Ascending aorta (tissue), 2 donors: ENCODE measurements at places on chromosomes 1 and 21. TPM values are rescaled to one million over a fixed set of nuclear protein-coding genes. Genes with fewer than 3 reads are reported as not detected.

GRCh38 chr21:44348861-44349260 lies 4.6 kb upstream of the TRPM2 start:
- peaks cover 6% of the 10 kb centered on the region for H3K27me3 ChIP-seq
- DNase-seq, result no peak
- no peak overlapping the region for H3K4me3 ChIP-seq

The HSD3B1 gene
- not detected for total RNA-seq

GRCh38 chr1:11985851-11986250 lies 5.6 kb downstream of the MFN2 start:
- DNase-seq, result no peak
- no peak overlapping the region for H3K27ac ChIP-seq
- H3K27me3 ChIP-seq, result no peaks in the 10 kb centered on the region
- peaks cover 34% of the 10 kb centered on the region for H3K36me3 ChIP-seq

- no peaks in the 10 kb centered on the region for H3K27me3 ChIP-seq
- no peak for DNase-seq
- no peak overlapping the region for H3K27ac ChIP-seq
- H3K4me3 ChIP-seq, result no peak overlapping the region
Observed at GRCh38 chr1:52659356-52659755, 26.4 kb downstream of the SHISAL2A start.

GRCh38 chr1:1092149-1092855 lies 18.2 kb upstream of the RNF223 start:
- H3K27me3 ChIP-seq, result no peaks in the 10 kb centered on the region
- no peak overlapping the region for H3K4me3 ChIP-seq
- DNase-seq, result no peak
- no peaks in the 10 kb centered on the region for H3K36me3 ChIP-seq
- no peak overlapping the region for H3K27ac ChIP-seq

The LRRC39 gene
- total RNA-seq, result not detected

GRCh38 chr1:112397841-112398240 lies 1.8 kb downstream of the CTTNBP2NL start:
- H3K27ac ChIP-seq, result no peak overlapping the region
- no peaks in the 10 kb centered on the region for H3K27me3 ChIP-seq
- no peak for DNase-seq
- H3K4me1 ChIP-seq, result peaks cover 46% of the 10 kb centered on the region
- H3K4me3 ChIP-seq, result peak overlapping the region; percentile 97

- no peak overlapping the region for H3K27ac ChIP-seq
- H3K36me3 ChIP-seq, result no peaks in the 10 kb centered on the region
- H3K27me3 ChIP-seq, result no peaks in the 10 kb centered on the region
- no peaks in the 10 kb centered on the region for H3K4me1 ChIP-seq
- no peak for DNase-seq
- no peak overlapping the region for H3K4me3 ChIP-seq
Observed at GRCh38 chr21:17467829-17468228, 45.0 kb upstream of the CXADR start.

The TBX15 gene
- 1.8 TPM for total RNA-seq

DNA sequence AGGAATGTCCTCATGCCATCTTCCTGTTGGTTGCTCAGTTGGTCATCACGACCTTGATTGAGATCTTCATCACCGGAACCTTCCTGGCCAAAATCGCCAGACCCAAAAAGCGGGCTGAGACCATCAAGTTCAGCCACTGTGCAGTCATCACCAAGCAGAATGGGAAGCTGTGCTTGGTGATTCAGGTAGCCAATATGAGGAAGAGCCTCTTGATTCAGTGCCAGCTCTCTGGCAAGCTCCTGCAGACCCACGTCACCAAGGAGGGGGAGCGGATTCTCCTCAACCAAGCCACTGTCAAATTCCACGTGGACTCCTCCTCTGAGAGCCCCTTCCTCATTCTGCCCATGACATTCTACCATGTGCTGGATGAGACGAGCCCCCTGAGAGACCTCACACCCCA lies 42.9 kb downstream of the KCNJ15 start:
- H3K36me3 ChIP-seq, result no peaks in the 10 kb centered on the region
- no peak for DNase-seq
- no peaks in the 10 kb centered on the region for H3K27me3 ChIP-seq
- H3K4me3 ChIP-seq, result no peak overlapping the region
- H3K4me1 ChIP-seq, result peaks cover 8% of the 10 kb centered on the region
- no peak overlapping the region for H3K27ac ChIP-seq

DNA sequence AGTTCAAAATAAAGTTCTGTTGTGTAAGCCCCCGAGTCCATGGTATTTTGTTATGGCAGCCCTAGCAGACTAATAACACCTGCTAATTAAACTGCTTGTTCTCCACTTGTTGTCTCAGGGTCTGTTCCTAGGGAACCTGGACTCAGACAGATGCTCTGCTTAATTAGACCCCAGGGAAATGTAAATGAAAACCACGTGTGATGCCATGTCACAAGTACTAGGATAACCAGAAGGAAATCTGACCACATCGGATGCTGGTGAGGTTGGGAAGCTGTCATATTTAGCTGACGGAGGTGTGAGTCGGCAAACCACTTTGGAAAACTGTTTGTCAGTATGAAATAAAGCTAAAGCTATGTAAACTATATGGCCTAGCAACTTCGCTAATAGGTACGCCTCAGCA lies 19.6 kb downstream of the EDN2 start:
- no peak overlapping the region for H3K27ac ChIP-seq
- H3K27me3 ChIP-seq, result no peaks in the 10 kb centered on the region
- no peaks in the 10 kb centered on the region for H3K4me1 ChIP-seq
- H3K4me3 ChIP-seq, result no peak overlapping the region
- H3K36me3 ChIP-seq, result no peaks in the 10 kb centered on the region

GRCh38 chr1:31615414-31615813 lies 2.1 kb upstream of the HCRTR1 start:
- no peaks in the 10 kb centered on the region for H3K36me3 ChIP-seq
- H3K4me1 ChIP-seq, result peaks cover 19% of the 10 kb centered on the region
- no peaks in the 10 kb centered on the region for H3K27me3 ChIP-seq

DNA sequence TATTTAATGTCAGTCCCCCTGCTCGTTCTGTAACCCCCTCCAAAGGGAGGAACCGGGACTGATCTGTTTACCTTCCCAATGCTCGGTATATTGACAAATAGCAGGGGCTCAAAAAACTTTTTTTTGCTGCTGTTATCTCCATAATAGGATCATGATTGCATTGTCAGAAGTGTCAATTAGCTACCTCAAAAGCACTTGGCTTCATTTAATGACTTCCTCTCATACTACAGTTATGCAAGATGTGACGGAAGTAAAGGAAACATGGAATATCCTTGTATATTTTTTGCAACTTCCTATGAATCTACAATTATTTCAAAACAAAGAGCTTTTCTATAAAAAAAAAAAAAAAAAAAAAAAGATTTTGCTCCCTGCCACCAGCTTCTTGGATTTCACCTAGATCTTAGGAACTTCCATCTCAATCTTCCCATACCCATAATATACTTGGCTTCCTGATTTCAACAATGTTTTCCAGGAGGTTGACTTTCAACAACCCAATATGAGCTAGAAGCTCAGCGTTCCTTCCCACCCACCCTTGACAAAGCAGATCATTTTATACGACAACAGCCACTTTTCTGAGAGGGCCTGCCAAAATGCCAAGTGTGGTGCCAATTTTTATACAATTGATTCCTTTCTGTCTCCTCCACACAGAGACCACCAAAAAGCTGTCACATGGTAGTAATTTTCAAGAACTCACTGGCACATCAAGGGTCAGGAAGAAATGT lies 71.7 kb downstream of the SETD4 start:
- H3K4me1 ChIP-seq, result no peaks in the 10 kb centered on the region
- no peaks in the 10 kb centered on the region for H3K36me3 ChIP-seq
- DNase-seq, result no peak
- H3K4me3 ChIP-seq, result no peak overlapping the region

The FMO2 gene
- 90.3 TPM for total RNA-seq

GRCh38 chr1:186568221-186568620 lies 107.3 kb upstream of the PDC start:
- H3K27ac ChIP-seq, result no peak overlapping the region
- no peak for DNase-seq
- H3K27me3 ChIP-seq, result no peaks in the 10 kb centered on the region
- H3K4me3 ChIP-seq, result no peak overlapping the region
- no peaks in the 10 kb centered on the region for H3K36me3 ChIP-seq
- H3K4me1 ChIP-seq, result no peaks in the 10 kb centered on the region

DNA sequence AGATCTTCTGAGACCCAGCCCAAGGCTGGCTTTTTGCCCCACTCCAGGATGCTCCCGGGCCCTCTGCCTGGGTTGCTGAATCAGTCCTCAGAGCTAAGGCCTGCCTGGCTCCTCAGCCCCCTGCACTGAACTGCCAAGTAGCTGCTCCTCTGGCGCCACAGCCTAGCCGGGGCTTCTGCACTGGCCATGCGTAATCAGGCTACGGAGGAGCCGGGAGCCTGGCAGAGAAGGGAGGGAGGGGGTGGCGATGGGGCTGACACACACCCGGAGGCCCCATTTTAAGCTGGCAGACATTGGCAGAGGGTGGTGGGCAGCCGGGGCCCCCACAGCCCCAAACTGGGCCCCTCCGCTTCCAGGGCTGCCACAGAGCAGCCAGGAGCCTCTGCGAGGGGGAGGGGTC lies 38.7 kb downstream of the ALPL start:
- DNase-seq, result no peak
- no peaks in the 10 kb centered on the region for H3K27me3 ChIP-seq
- no peak overlapping the region for H3K27ac ChIP-seq
- H3K36me3 ChIP-seq, result no peaks in the 10 kb centered on the region

GRCh38 chr1:158286941-158287346 lies 2.8 kb upstream of the CD1C start:
- no peak overlapping the region for H3K27ac ChIP-seq
- H3K36me3 ChIP-seq, result no peaks in the 10 kb centered on the region
- H3K4me3 ChIP-seq, result no peak overlapping the region
- H3K4me1 ChIP-seq, result no peaks in the 10 kb centered on the region

The CD84 gene
- 1.1 TPM for total RNA-seq

DNA sequence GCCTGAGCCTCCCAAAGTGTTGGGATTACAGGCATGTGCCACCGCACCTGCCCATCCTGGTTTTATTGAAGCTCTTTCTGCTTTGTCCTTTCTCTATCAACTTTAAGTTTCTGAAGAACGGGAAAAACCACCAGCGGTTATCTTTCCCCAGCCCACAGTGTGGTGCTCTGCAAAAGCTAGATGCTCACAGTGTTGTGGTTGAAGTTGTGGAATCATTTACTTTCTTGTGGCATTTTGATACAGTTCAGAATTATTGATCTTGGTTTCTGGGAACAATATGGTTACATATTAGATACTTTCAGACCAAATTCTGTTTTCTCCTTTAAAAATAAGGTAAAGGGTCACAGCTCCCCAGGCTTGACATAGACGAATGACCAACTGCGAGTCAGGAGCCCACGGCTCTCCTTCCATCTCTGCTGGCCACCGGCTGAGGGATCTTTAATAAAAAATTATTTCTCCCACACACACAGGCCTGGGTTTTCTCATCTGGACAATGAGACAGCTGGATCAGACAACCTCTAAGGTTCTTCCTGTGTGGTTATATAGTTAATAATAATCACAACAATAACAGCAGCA lies 385.3 kb downstream of the SETD4 start:
- DNase-seq, result no peak
- no peak overlapping the region for H3K4me3 ChIP-seq
- no peaks in the 10 kb centered on the region for H3K27me3 ChIP-seq
- no peak overlapping the region for H3K27ac ChIP-seq
- no peaks in the 10 kb centered on the region for H3K4me1 ChIP-seq

The FLG2 gene
- total RNA-seq, result not detected

- H3K27me3 ChIP-seq, result no peaks in the 10 kb centered on the region
- no peaks in the 10 kb centered on the region for H3K4me1 ChIP-seq
- no peak for DNase-seq
- no peak overlapping the region for H3K27ac ChIP-seq
Observed at GRCh38 chr1:91502672-91503184, 2.1 kb downstream of the CDC7 start.

GRCh38 chr1:4265836-4266235 lies 365.8 kb upstream of the C1orf174 start:
- H3K4me1 ChIP-seq, result no peaks in the 10 kb centered on the region
- no peak for DNase-seq
- no peak overlapping the region for H3K27ac ChIP-seq
- no peaks in the 10 kb centered on the region for H3K27me3 ChIP-seq

DNA sequence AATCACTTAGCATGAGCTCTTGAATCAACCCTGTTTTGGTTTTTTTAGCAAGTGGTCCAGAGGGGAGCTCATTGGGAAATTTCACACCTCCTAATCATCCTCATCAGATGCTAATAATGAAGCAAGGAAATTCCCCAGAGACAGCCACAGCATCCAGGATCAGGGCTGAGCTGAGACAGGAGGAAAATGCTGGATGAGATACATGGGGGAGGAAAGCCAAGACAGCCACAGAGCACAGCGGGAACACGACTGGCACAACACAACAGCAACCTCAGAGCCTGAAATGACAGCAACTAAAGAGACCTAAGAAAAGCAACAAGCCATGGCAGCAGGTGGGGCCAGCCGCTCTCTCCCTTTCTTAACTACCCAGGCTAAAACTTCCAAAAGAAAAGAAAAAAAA lies 70.4 kb downstream of the UBR4 start:
- DNase-seq, result no peak
- no peaks in the 10 kb centered on the region for H3K4me1 ChIP-seq
- H3K4me3 ChIP-seq, result no peak overlapping the region
- H3K36me3 ChIP-seq, result peaks cover 87% of the 10 kb centered on the region
- H3K27ac ChIP-seq, result no peak overlapping the region

DNA sequence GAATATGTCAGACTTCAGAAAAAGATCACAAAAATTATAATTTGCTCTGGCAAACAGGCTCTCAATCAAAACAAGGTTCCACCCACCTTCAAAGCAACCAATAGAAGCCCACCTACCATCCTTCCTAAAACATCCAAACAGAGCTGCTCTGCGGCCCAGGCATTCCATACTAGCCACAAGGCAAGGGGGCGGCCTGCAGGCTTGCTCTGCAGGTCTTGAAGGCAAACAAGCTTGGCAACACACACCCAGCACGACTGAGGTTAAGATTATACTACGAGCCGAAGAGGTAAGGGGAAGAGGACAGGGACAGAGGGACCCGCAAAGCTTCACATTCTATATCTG lies 207.3 kb downstream of the SLC45A1 start:
- peak overlapping the region; percentile 49 for H3K4me3 ChIP-seq
- H3K4me1 ChIP-seq, result no peaks in the 10 kb centered on the region
- H3K27me3 ChIP-seq, result no peaks in the 10 kb centered on the region
- peak overlapping the region; percentile 88 for H3K27ac ChIP-seq
- H3K36me3 ChIP-seq, result no peaks in the 10 kb centered on the region
- DNase-seq, result no peak

The TOMM40L gene
- 26.6 TPM for total RNA-seq

DNA sequence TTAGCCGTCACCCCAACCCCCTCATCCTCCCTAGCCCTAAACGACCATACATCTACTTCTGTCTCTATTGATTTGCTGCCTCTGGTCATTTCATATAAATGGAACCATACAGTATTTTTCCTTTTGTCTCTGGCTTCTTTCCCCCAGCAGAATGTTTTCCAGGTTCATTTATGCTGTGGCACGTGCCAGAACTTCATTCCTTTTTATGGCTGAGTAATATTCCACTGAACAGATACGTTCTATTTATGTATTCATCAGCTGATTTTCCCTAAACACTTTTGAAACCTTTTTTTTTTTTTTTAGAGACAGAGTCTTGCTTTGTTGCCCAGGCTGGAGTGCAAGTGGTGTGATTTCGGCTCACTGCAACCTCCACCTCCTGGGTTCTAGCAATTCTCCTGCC lies 181.1 kb downstream of the CAMTA1 start:
- H3K4me1 ChIP-seq, result no peaks in the 10 kb centered on the region
- no peak overlapping the region for H3K4me3 ChIP-seq
- H3K36me3 ChIP-seq, result no peaks in the 10 kb centered on the region
- no peak for DNase-seq
